ENCODE measurements at places on chromosomes 7 and 10.

- DNase-seq, result no peak
Measured at GRCh38 chr7:91614431-91614830, 266.1 kb downstream of the MTERF1 start.

GRCh38 chr7:84700563-84701370, 486.1 kb downstream of the SEMA3D start:
- DNase-seq, result no peak

GRCh38 chr7:44257618-44258422, 57.0 kb downstream of the YKT6 start:
- peak; percentile 61 for DNase-seq

- DNase-seq, result no peak
Measured at GRCh38 chr10:201328-201771, 66.1 kb downstream of the ZMYND11 start.

GRCh38 chr10:92149261-92149660, 141.6 kb downstream of the CPEB3 start:
- no peak for DNase-seq

- no peak for DNase-seq
Measured at GRCh38 chr10:108567899-108568752, 1355.2 kb downstream of the XPNPEP1 start.

GRCh38 chr7:26198781-26199169, 1.8 kb downstream of the HNRNPA2B1 start:
- no peak for DNase-seq

- no peak for DNase-seq
Measured at GRCh38 chr7:150453181-150453580, 2.8 kb downstream of the GIMAP8 start.

GRCh38 chr7:21620054-21620453, 77.2 kb downstream of the DNAH11 start:
- no peak for DNase-seq

DNA sequence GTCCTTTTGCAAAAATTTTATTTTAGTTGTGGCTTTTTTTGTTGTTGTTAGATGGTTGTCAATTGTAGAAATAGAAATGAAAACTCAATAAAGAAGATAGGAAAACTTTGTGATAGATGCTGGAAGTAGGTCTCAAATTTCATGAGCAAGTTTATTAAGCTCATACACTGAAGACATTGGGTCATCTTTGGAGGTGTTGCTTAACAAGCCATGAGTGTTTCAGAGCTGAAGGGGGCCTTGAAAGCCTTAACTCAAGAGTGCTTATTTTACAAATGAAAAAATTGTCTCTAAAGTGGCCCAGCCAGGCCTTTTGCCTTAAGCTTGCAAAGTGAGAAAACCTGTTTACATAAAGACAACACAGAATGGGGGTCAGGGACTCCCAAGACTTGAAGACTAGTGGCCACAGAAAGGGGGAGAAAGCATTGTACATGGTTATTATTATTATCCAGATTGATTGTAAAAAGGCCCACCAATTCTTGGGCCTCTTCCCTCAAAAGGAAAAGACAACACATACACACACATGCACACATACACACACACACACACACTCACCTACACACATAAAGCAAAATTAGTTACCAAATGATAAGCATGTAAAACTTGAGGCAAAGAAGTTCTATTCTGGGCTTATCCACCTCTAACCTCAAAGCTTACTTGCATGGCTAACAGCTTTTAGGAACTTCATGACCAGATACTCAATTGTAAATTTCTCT, 49.7 kb upstream of the GLCCI1 start:
- DNase-seq, result no peak

GRCh38 chr10:101752241-101752640, 23.7 kb downstream of the FGF8 start:
- DNase-seq, result no peak

DNA sequence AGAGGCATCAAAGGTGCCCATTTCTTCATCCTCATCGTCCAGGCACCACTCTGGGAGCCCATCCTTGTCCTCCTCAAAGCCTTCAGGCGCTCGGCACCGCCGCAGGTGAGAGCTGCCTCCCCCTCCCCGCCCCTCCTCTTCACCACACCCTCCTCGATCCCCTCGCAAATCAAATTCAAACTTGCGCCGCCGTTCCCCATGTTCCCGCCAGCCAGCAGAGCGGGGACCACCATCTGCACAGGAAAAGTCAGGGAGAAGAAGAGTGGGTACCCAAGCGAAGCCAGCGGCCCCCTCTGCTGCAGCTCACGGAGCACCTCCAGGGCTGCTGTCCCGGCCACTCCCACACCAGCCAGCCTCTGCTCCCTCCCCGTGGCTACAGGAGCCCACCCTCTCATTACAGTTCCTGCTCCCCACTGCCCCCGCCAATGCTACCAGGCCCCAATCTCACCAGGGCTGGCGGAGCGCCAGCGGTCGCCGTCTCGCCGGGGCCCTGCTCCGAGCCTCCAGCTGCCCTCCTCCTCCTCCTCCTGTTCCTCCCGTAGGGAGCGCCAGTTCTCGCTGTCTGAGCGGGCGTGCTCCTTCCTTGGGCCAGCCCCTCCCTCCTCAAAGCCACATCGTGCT, 7.7 kb downstream of the GIGYF1 start:
- no peak for DNase-seq

DNA sequence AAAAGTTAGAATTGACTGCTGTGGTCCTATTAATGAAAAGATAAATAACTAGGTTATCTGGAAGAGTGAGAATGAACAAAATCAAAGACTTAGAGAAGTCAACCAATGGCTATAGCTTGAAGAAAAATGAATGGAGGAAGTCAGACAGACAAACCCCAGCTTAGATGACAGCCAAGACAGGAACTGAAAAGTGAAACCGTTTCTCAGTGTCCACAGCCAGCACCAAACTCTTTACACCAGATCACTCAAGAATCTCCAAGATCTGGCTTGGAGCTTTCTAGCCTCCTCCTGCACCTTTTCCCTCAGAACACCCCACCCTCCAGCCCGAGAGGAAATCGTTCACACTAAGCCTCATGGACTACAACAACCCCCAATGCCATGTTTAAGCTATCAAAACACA, 167.0 kb downstream of the SFMBT2 start:
- no peak for DNase-seq

DNA sequence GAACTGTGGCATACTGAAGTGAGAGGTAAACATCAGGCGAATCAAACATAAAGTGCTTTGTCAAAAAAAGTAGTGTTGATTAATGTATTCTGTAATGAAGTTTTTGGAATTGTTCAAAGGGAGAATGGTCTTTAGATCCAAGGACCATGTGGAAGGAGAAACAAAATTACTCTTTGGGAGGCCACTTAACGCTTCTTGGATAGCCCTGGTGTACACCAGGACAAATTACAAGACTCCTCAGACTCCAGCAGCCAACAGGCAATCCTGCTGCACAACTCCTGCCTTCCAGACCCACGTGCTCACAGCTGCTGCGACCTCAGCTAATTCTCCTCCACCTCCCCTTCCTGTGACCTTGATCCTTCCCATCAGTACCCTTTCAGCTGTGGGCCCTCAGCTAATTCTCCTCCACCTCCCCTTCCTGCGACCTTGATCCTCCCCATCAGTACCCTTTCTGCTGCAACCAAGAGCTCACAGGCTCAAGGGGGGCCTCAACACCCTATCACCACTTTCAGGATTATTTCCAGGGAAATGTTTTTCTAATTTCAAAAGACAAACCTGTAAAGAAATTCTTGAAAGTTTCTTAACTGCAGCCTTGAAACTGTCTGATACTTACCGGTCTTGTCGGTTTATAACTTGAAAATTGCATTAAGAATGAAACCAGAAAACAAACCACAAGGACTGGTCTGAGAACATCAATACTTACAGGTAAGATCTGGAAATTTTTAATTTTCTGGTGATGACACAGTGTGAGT, 29.7 kb upstream of the DDC start:
- DNase-seq, result no peak

DNA sequence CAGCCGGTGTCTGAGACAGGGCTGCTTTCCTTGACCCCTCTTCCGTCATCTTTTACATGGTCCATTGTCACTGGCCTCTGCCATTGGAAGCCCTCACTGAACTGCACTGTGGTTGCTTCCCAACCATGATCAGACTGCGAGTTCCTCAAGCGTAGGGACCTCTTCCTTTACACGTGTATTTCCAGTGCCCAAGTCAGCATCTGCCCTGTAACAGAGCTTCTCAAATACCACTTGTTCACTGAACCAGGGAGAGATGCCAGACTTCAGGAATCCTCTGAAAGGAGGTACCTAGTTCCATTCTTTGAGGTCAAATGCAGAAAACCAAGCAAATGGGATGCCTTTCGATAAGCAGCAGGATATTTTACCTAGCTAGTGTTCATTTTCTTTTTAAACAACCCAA, 145.1 kb downstream of the NRP1 start:
- no peak for DNase-seq

GRCh38 chr10:35058134-35058533, 32.0 kb downstream of the CUL2 start:
- DNase-seq, result no peak

- no peak for DNase-seq
Measured at GRCh38 chr7:49119706-49120105, 195.4 kb downstream of the CDC14C start.

DNA sequence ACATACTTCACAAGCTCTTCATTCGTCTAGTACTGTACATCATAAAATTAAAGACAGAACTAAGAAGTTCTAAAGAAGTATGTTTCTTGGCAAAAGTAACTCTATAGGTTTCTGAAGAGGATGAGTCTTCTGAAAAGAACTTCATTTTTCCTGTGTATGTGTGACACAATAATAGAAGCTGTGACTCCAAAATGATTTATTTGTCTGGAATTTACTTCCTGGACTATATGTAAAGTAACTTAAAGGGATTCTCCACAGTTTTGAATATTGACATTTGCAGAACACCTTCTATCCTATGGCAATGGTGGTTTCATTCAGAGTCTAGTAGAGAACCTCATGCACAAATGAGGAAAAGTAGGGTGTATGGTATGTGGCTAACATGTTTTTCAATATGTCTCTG, 19.8 kb upstream of the CLDN12 start:
- DNase-seq, result no peak

DNA sequence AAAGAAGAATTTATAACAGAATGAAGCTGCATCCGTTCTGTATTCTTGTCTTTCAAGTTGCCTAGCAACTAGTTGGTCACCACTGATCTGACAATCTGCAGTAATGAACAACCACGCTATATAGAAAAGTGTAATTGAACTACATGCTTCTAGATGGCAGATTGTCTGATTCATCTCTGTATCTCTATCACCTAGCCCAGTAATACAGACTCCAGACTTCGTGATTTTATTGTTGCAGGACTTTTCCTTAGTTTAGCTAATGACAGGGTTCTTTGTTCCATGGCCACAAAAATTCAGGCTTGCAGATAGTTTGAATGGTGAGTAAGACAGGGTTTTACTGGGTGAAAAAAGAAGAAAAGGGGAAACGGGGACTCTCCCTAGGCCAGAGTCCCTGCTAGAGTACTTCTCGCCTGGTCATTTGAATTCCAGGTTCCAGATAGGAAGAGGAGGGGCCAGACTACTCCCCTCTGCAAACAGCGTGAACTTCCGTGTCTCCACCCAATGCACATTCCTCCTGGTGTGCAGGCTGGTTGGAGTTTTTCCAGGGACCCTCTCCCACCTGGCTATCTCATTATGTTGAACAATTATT, 45.9 kb downstream of the COL1A2 start:
- DNase-seq, result no peak

- peak; percentile 64 for DNase-seq
Measured at GRCh38 chr10:101354328-101355071, 535 bp downstream of the BTRC start.

DNA sequence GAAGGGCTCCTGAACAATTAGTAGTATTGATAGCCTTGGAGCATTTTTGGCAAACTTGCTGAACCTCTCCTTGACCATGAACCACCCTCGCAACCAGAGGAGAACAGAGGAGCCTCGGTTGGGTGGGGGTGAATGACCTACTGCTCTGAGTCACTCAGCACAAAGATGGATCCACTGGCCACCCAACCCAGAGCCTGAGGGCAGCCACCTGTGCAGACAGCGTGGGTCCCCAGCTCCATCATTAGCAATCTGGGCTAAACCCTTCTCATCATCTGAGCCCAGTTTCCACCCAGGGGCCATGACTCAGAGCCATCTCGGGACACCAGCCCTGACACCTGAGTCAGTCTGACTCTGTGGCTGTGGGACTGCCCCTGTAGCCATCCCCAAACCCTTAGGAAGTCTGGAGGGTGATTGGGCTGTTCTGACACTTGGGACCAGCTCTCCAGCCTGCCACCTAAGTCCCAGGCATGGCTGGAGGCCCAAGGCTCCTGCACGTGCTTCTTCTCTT, 171.8 kb upstream of the GPR26 start:
- DNase-seq, result no peak

GRCh38 chr10:49231086-49231820, 43.1 kb upstream of the TMEM273 start:
- no peak for DNase-seq

DNA sequence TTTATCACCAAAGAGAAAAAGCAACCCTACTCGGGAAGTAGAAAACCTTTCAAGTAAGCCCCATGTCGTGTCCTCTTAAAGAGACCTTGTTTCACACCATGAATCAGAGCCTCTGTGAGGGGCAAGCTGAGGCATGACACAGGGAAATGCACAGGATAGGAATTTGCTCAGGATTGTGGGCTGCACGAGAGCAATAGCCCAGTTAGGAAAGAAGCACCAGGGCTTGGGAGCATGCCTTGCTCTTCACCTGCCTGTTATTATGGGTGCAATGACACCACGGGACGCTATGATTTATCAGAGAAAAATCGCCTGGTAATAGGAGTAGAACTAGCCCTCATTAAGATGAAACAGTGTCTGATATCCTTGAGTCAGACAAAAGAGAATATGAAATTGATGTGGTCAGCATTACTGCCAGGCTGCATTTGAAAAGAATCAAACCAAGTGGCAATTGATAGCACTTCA, 562.9 kb upstream of the NRP1 start:
- DNase-seq, result no peak

GRCh38 chr10:44395902-44396670, 11.2 kb upstream of the CXCL12 start:
- no peak for DNase-seq

DNA sequence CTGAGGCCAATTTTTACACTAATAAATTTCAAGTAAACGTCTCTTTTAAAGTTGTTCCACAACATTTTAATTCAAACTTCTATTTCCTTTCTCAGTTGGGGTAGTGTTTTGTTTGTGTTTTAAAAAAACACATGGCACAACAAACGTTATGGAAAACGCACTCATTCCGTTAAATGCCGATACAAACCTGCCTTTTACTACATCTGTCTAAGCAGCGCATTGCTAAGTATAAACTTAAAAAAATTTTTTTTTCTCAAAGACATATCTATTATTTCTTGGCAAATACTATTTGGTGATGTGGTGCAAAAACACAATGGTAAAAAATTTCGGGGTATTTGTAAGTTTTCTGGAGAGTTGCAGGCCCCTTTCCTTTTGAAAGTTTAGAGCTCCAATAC, 1.4 kb downstream of the SKIDA1 start:
- DNase-seq, result no peak

DNA sequence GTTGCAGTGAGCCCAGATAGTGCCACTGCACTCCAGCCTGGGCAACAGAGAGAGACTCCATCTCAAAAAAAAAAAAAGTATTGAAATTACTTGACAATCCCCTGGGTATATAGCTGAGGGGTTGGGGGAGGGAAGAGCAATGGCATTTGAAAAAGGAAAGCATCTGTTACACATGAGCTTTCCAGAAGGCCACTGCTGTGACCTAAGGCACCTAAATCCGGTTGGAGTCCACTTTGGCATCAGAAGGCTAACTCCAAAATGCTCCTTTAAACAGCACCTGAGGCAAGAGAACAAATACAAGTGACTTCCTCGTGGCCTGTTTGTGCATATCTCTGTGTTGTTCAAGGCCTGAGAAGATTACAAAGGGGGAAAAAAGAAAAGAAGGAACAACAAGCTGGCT, 74.8 kb upstream of the PALS2 start:
- DNase-seq, result no peak

GRCh38 chr7:21218155-21218554, 209.7 kb upstream of the SP4 start:
- no peak for DNase-seq

All from ureter (tissue), 1 donor.